ENCODE measurements at places on chromosomes 1 and 21.

GRCh38 chr1:116571215-116571919 lies 541 bp upstream of the CD58 start:
- no peak for DNase-seq

- no peak for DNase-seq
Measured at GRCh38 chr1:186569856-186570255, 108.9 kb upstream of the PDC start.

GRCh38 chr1:210250998-210251679 lies 18.5 kb downstream of the SERTAD4 start:
- DNase-seq = no peak

GRCh38 chr1:223041481-223041880 lies 101.6 kb downstream of the TLR5 start:
- DNase-seq = no peak

GRCh38 chr1:92096317-92096716 lies 16.2 kb downstream of the BTBD8 start:
- DNase-seq = peak; percentile 60

DNA sequence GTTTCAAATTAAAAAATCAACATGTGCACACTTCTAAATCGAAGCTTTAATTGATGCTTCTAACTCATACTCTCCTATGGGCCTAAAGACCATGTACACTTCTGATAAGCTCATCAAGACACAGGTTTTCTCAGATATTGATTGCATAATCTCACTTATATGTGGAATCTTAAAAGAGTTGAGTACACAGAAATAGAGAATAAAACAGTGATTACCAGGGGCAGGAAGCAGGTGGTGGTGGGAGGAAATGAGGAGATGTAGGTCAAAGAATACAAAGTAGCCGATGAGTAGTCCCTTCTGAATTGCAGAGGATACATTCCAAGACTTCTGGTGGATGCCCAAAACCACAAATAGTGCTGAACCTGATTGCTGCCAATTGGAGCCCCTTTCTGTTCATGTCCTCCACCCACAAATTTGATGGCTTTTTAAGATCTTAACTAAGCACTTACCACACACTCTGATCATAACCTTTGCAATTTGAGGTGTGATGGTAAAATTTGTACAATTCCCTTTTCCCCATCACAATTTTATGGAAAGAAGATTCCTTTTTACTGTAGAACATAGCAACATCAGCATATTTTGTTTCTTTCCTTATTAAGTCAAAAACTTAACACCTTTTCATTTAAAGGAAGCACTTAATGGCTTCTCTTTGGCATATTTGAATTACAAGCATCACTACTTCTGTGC lies 3.3 kb upstream of the CD1B start:
- peak; percentile 28 for DNase-seq

GRCh38 chr1:173405281-173405680 lies 71.9 kb upstream of the PRDX6 start:
- no peak for DNase-seq
